T-helper 9 cell (primary cell): ENCODE measurements at places on chromosomes 5 and 9.

DNA sequence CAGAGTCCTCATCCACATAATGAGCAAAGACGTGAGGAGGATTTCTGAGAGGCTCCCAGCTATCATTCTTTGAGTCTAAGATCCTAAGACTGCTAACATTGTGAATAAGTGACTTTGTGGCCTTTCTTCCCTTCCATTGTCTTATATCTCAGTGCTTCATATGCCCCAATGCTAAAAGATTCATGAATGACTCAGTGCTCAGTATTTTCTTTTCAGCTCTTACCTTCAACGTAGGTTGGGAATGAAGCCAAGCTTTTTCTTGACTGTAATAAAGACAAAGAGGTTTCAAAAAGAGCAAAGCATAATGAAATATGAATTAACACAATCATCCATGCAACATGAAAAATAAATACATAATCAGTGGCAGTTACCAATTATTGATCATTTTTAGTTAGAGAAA, 146.4 kb downstream of the ENTREP1 start:
- no peak for DNase-seq

- no peak for DNase-seq
Observed at GRCh38 chr9:108443741-108444140, 412.0 kb downstream of the ACTL7B start.

- no peak for DNase-seq
Observed at GRCh38 chr5:131296213-131296672, 32.4 kb downstream of the CDC42SE2 start.

DNA sequence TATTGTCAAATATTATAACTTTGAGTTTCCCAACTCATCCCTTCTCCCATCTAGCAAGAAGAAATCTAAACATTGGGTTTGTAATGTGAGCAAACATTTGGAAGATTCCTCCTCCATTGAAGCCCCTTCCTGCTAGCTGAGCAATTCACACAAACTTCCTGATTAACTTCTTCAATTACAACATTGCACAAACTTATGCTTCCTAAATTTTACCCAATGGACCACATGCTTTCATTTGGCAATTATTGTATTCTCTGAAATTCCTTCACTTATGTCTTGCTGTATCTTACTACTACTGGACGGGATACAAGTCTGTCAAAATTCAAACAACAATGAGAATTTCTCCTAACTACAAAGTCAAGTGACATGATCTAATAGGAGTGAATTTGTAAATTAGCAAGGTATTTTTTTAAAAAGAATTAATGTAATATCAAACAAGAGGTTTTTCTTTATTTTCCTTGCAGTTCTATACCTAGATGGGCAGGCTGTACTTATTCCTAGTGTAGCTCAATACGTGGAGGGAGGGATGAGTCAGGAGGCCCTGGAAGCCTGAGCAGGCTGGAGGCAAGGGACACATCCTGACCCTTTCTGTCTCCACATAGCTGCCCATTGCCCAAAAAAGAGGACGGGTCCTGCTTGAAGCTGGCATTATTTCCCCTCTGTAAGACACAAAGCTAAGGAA, 11.8 kb upstream of the IFNW1 start:
- DNase-seq, result no peak

GRCh38 chr5:89030798-89031197, 147.8 kb upstream of the MEF2C start:
- DNase-seq, result no peak

- DNase-seq, result no peak
Observed at GRCh38 chr9:118959366-118959765, 409.9 kb downstream of the BRINP1 start.

DNA sequence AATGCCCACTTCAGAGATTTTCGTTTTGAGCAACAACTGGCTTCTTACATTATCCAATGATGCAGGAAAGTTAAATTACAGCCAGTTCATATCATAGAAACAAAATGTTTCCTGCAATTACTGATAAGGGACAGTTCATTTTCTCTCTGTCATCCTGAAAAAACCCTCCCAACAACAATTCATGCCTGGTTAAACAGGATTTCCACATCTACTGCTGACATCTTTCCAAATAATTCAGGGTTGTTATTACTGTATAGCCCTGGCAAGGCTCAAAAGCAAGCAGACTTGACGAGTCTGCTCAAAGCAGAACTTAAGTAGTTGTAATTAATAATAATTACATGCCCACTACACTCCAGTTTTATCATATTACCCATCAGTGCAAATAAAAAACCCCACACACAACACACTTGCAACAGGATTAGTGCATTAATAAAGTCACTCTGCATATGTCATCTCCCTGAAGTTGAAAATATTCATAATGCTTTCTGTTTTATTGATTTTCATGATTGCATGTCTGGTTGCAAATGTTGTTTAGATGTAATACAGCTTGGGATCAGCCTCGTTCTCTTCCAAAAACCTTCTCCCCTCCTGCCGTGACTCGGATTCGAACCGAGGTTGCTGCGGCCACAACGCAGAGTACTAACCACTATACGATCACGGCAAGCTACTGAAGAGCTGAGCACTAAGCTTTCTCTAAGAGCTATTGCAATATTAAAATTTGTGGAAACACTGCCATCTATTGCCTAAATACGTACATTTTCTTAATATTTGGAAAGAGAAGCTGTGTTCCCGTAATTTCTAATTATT, 119.6 kb upstream of the NFIB start:
- no peak for DNase-seq

- no peak for DNase-seq
Observed at GRCh38 chr9:77848897-77849296, 182.7 kb downstream of the GNAQ start.

DNA sequence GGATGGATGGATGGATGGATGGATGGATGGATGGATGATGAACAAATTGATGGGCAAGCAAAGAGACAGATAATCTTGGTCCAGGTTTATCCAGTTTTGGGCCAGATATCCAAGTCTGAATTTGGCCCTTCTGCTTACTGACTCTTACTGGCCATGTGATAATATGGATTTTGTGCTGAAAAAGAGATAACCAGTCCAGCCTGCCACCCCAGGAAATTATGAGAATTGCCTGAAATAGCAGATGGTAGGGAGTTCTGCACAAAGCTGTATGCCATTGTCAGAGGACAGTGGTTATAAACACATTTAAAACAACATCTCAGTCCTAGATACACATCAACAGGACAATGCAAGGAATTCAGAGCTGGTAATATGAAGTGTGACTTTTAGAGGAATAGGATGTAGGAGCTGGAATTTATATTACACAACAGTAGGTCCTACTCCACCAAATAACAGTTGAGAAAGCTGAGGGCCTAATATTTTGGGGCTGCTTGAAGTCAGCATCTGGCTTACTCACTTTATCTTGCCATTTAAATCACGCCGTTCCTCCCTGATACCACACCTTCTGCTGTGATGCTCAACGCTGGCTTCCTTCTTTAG, 9.0 kb upstream of the FAT2 start:
- no peak for DNase-seq

DNA sequence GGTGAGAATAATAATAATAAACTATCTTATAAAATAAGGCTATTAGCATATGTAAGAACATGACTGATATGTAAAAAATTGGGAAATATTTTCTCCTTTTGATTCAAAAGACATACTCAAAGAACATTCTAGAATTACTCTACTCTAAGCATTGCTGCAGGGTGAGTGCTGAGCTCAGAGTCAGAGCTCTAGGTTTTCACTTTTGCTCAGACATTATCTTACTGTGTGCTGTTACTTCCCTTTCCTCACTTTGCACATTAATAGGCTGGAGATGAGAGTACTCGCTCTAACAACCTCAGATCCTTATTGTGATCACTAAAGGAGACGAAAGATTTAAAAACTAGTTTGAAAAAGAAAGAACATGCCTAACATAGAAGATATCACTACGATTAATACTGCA, 99.4 kb upstream of the C9orf72 start:
- no peak for DNase-seq

GRCh38 chr5:103408408-103408807, 149.8 kb downstream of the MACIR start:
- no peak for DNase-seq

DNA sequence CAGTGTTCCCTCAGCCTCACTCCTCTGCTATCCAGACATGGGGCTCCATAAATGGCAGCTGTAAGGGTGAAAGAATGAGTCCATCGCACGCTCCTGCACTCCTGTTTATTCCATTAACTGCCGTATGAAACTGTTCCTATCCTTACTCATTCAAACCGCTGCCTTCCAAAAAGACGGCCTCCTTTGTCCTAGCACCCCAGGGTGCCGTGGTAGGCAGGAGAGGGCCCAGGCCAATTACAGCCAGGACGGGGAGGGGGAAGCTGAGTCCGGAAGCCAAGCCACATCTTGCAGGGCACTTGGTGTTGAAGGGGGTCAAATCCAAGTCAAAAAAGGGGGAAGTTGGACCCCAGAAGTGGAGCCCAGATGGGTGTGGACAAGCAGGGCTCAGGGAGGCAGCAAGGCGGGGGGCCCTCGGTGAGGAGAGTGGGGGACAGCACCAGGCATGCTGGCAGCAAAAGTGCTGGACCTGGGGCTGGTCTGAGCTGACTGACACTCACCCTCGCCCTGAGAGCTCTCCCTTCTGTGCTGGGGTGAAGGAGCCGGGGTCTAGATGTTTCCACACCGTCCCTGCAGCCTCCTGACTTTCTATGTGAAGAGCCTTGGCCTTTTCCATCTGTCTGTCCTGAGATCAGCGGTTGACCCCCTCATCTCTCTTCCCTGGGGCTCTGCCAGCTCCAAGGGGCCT, 63.3 kb downstream of the COL23A1 start:
- no peak for DNase-seq

- DNase-seq, result no peak
Observed at GRCh38 chr9:127847178-127847510, 7.3 kb downstream of the ENG start.

GRCh38 chr9:69923972-69924371, 103.4 kb downstream of the CFAP95 start:
- no peak for DNase-seq

- DNase-seq, result no peak
Observed at GRCh38 chr9:30172206-30172605, 2212.2 kb upstream of the ACO1 start.

- DNase-seq, result no peak
Observed at GRCh38 chr5:117191251-117191650, 616.6 kb upstream of the SEMA6A start.

DNA sequence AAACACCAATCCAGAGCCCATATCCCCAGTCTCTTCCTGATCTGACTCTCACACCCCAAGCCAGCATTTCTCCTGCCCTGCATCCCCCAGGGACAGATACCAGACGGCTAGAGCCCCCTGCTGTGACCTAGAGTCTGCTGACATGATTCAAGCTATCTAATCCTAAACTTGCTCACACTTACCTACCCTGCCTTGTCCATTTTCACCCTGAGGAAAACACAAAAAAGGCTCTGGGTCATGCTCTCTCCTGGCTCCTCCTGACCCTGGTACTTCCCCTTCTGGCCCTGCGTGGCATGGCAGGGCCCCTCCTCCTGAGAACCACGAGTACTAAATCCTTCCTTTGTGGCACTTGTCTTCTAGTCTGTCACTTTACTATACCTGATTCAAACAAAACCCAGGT, 2.8 kb upstream of the ARRDC1 start:
- no peak for DNase-seq

DNA sequence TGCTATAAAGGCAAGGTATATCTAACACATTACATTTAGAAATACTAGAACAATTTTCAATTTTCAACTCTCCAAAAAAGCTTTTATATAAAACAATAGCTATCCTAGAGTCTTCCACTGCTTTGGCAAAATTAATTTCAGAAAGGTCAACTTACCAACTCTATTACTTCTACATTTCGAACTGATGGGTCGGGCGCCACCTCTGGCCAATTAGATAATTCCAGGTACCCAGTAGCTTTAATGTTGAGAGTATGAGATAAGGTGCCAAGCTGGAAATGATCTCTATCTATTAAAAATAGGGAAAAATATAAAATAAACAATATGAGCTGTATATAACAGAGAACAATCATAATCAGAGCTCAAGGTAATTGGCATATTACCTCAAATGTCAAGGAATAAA, 166.6 kb downstream of the AP3B1 start:
- no peak for DNase-seq

- no peak for DNase-seq
Observed at GRCh38 chr5:8322484-8322883, 453.5 kb downstream of the MTRR start.

DNA sequence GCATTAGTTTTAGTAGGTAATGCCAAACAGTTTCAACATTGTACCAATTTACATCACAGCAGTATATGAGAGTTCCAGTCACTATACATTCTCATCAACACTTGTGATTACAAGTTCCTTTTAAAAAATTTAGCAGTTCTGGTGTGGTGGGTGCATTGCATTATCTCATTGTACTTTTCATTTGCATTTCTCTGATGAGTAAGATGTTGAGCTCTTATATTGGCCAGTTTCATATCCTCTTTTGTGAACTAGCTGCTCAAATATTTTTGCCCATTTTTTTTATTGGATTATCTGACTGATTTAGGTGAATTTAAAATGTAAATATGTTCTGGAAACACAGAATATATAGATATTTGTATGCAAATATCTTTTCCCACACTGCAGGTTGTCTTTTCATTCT, 160.9 kb upstream of the NR3C1 start:
- DNase-seq, result no peak

DNA sequence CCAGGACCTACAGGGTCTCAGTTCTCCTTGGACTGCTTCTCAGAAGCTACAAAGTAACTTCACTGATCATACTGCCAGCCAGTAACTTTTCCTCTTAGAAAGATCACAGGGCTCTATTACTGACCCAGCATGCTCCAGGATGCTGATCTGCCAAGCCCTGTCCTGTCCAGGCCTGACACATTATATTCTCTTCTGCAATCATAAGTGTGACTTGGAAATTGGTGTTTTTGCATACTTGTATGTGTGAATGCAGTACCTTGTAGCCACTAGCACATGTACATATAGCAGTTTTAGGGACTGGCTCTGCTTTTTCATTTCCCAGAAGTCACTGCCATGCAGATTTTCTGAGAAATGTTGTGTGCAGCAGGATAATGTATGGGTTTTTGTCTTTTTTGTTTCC, 40.1 kb upstream of the CCNH start:
- DNase-seq, result no peak

GRCh38 chr9:36847781-36848673, 186.0 kb downstream of the PAX5 start:
- DNase-seq, result no peak

- no peak for DNase-seq
Observed at GRCh38 chr9:95725045-95725444, 150.4 kb upstream of the ERCC6L2 start.

- no peak for DNase-seq
Observed at GRCh38 chr5:116063950-116064349, 20.9 kb upstream of the COMMD10 start.

- DNase-seq, result no peak
Observed at GRCh38 chr5:168266016-168266415, 25.4 kb upstream of the WWC1 start.

GRCh38 chr9:4262735-4263141, 37.1 kb downstream of the GLIS3 start:
- no peak for DNase-seq

DNA sequence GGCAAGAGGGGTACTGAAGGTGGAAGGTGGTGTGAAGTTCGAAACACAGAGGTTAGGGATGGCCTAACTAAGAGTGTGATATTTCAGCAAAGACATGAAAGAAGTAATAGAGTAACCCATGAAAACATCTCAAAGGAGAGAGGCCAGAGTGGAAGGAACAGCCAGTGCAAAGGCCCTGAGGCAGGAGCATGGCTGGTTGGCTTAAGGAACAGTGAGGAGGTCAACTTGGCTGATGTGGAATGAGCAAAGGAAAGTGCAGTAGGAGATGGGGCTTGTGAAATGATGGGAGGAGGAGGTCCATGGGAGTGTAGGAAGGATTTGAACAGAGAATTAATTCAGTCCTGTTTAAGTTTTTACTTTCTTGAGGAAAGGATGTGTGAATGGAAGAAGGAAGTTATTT, 178.3 kb upstream of the ZNF608 start:
- no peak for DNase-seq
